CD4-positive, alpha-beta T cell treated with Interleukin-21 for 1 hour (primary cell): ENCODE measurements at places on chromosomes 5 and 9.

DNA sequence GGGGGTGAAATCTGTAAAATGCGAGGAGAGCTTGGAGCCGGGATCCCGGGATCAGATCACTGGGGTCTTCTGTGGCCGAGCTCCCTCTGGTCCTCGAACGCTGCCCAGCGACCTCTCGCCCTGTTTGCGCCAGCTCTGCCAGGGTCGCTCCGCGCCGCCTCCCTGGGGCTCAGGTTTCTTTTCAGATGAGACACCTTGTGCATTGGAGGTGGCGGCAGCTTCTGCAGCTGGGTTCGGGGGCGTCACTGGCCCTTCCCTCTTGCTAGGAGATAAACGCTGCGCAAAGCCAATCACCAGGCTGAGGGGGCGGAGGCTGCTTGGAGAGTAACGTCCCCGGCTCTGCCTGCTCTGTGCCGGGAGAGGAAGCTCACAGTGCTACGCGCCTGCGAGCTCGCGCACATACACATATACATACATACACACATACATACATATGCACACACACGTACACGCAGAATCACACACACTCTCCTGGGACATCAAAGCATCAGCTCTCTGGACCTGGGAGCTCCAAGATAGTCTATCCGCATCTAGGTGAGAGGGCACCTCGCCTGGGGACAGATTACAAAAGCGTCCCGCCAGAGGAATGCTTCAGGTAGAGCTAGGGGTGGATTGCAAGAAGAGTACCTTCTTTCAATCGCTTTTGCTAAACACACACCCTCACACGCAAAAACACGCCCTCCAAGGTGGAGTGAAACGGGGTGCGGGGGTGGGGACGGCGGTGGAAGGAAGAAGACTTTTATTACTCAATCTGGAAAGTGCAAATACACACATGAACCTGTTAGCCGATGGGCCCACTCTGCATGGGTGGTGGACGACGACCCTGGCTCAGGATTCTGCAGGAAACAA lies at the start of gene ST8SIA4:
Gene ST8SIA4, minus strand, starts transcription at position 244 of the 849 bp plus-strand sequence. CDS start 327 bp downstream, outside the sequence.
- peak; percentile 93 for DNase-seq

DNA sequence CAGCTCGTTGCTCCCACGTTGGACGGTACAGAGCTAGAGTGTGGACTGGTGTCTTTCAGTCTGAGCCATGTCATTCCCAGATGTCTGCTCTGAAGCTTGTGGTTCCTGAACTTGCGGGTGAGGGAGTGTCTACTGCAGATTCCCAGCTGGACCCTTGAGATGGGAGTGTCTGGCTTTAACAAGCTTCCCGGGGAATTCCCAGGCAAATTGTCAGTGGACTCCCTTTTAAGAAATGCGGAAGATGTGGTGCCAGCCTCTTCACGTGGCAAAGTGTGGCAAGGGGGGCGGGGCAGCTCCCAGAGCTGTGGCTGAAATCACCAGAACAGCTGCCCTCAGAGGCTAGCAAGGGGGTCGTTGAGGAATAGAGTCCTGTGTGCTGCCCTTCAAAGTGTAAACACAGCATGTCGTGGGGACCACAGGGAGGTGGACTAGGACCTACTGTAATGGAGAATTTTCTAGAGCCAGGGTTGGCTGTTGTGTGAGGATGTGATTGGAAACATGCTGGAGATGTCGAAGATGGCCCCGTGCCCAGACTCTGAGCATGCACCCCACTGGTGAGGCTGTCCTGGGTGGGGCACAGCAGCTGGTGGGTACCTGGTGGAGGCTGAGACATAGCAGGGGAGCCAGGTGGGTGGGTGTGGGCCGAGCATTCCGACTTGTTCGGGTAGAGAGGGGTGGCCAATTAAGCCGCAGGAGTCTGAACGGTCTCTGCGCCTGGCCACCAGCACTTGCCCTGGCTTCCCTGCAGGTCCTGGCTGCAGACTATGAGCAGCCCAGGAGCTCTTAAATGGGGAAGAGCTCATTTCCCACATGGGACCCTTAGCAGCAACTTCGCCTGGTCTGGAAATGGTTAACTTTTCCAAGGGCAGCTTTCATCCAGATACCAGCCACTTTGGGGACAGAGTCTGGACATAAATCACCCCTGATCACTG lies 37.4 kb downstream of the PRRX2 start:
- DNase-seq = no peak

DNA sequence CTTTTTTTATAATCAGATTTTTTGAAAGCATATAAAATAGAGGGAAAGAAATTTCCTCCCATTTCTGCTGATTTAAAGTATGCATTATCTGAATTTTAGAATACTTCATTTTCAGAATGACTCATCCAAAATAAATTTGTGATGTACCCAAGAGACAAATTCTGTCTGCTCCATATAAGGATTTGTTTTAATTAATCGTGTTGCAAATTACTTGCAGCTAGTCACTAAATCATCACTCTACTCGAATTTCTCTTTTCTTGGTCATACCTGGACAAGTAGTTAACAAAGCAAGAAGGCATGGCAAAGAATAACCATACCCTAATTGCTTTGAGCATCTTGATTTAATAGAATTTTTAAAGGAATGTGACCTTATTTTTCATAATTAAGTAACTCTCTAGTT lies 284.1 kb upstream of the GRAMD2B start:
- DNase-seq = no peak

- DNase-seq = no peak
Measured at GRCh38 chr5:32505756-32506155, 61.2 kb upstream of the ZFR start.
